ENCODE measurements at places on chromosomes 6 and 20.

DNA sequence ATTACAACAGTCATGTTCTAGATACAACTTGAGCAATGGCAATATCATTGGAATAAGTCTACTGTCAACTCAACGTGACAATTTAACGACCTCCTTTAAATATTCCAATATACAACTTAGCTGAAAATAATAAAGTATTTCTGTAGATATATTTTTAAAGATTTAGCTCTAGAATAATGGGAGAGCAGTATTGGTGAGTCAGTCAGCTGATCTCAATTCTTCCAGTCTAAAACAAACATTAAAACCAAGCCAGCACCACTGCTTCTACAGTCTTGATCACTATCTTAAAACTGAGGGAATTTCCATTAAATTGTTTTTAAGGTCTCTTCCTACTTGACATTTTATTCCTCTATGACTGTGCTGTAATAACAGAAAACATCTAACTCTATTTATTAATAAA is 38.2 kb downstream of the NOL7 start:
- peak; percentile 41 for DNase-seq

GRCh38 chr6:40876336-40876735 is 162.7 kb downstream of the UNC5CL start:
- no peak for DNase-seq

DNA sequence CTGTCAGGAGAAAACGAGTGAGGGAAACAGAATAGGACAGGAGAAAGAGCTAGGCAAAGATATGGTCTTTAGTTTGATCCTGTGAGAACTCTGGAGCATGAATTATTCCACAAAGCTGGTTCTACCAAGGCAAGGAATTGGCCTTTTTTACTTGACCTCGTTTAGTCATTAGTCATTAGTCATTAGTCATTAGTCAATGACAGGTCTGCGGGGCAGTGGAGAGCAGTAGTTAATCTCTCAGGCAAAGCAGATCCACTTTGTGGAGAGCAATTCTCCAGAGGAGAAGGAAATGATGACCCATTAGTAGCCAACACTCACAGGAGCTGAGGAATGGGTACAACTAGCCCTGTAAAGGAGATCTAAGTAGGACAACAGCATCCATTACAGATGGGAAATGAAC is 22.0 kb upstream of the ABCC10 start:
- no peak for DNase-seq

DNA sequence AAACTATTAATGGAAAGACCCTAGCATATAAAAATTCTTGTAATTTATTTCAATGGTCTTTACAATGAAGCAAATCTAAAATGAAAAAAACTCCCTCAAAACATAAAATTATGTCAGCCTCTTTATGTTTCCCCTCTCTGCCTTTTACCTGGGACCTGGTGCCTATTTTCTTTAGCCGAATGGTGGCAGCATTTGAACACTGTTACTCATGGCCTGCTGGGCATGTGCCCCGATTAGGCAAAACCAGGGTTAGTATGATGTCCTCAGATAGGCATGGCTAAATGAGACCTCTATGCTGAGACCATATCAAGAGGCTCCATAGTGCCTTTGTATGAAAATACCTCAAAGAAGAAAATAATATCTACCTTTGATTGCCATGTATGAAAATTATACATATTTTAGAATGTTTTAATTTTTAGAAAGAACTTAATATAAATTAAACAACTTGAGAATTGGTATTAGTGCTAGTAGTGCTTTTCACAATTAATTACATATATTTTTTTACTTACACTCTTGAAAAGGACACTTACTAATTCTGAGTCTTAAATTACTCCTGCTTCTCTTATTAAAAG is 22.5 kb upstream of the C6orf58 start:
- DNase-seq: peak; percentile 34

DNA sequence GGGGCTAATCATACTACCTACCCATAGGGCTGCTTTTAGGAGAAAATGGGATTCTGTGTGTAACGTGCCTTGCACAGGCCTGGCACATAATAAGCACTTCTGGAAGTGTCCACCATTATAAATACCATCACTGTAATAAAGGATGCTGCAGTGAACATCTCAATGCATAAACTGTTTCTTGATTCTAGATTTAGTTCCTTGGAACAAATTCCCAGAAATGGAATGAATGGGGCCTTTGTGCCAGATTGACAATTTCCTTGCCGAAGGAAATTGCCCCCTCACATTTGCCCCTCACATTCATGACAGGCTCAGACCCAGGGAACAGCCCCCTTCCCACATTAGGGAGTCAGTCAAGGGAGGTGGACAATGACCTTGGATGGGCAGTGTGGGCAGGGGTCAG is 29.2 kb downstream of the BPIFB4 start:
- DNase-seq: no peak

GRCh38 chr6:11353921-11354389 is 121.5 kb upstream of the NEDD9 start:
- DNase-seq: peak; percentile 90

DNA sequence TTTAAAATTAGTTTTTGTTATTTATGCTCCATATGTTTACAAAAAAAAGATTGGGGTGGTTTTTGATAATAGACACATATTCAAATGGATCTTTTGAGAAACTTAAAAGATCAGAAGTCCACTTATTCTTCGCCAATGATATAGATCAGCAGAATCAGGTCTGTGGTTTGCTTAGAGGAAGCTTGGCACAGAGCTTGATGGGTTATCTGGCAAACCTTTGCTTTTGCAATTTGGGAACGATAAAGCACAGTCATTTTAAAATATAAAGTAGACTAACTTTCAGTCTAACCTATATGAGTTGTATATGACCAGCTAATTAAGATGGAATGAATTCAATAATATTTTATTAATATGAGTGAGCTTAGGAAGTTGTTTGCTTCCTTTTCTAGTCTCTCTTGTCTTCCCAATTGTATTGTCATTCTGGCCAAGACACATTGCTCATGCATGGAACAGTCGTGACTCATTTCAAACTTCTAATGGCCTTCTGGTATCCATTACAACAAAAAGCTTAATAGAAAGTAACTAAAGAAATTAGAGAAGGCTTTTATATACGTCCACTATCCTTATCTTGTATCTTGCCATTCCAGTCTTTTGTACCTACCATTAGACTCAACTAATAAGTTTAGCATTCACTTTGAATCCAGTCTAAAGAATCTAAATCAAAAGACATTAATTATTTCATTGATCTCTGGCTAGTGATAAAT is 118.7 kb downstream of the TBX18 start:
- peak; percentile 74 for DNase-seq

GRCh38 chr6:3592371-3592941 is 135.6 kb upstream of the SLC22A23 start:
- peak; percentile 89 for DNase-seq

Measured in astrocyte of the spinal cord (primary cell).